ENCODE measurements at places on chromosomes 13 and 19. TPM values are rescaled to one million over a fixed set of nuclear protein-coding genes. Genes with fewer than 3 reads are reported as not detected.

DNA sequence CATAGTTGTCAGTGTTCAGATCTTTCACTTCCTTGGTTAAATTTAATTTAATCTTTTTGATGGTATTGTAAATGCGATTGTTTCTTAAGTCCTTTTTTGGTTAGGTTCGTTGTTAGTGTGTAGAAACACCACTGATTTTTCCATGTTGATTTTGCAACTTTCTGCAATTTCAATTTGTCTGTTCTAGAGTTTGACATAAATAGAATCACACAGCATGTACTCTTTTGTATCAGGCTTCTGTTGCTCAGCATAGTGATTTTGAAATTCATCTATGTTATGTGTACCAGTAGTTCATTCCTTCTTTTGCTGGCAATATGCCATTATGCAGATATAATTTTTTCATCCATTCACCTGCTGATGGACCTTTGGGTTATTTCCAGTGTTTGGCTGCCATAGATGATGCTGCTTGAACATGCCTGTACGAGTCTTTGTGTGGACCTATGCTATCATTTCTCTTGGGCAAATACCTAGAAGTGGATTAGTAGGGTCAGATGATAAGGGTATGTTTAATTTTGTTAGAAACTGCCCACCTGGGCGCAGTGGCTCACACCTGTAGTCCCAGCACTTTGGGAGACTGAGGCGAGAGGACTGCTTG, 33.1 kb downstream of the BICRA start:
- DNase-seq = no peak
- H3K27me3 ChIP-seq = no peaks in the 10 kb centered on the region
- no peak overlapping the region for H3K27ac ChIP-seq
- peaks cover 20% of the 10 kb centered on the region for H3K4me1 ChIP-seq
- peaks cover 9% of the 10 kb centered on the region for H3K36me3 ChIP-seq

DNA sequence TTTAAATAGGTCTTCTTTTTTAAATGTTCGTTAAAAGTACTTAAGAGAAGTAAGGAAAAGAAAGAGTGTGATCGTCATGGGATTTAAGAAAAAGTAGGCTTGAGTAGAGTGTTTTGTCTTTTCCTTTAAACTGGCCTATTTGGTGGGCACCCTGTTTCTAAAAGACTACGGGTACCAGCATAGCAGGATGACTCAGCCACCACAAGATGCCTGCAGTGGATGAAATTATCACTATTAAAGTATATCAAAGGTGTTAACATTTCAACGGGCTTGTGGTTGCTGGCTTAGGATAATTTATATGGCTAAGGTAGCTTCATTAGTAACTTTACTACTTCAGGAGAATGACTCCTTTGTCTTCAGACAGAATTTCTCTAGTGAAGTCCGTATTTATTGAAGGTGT, 112.6 kb downstream of the STARD13 start:
- H3K36me3 ChIP-seq = no peaks in the 10 kb centered on the region
- no peak overlapping the region for H3K4me3 ChIP-seq
- H3K4me1 ChIP-seq = no peaks in the 10 kb centered on the region
- DNase-seq = no peak
- peaks cover 11% of the 10 kb centered on the region for H3K27me3 ChIP-seq

GRCh38 chr19:10774893-10775292, 57.0 kb downstream of the DNM2 start:
- no peak overlapping the region for H3K4me3 ChIP-seq
- no peaks in the 10 kb centered on the region for H3K27me3 ChIP-seq
- H3K4me1 ChIP-seq = peaks cover 4% of the 10 kb centered on the region
- no peak for DNase-seq

DNA sequence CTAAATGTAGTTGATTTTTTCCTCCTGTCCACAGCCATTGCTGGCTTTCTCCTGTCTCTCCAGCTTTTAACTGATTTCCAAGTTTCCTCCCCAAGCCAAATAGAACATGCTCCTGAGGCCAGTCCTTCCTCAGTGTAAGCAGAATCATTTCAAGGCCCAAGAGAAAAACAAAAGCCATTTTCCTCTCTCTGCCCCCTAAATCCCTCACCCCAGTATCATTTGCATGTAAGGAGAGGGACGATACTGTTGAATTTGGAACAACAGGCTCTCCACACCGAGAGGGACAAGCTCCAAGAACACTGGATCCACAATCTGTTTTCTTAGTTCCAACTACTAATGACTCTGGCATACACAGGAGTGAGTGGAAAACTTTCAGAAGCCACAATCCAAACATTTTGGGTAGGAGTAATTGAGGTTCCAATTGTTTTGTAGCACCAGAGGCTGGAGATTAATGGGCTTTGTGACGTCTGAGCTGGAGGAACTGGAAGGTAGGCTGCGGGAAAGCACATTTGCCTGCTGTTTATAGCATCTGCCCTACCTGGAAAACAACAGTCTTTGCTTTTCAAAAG, 156.8 kb downstream of the FLT1 start:
- DNase-seq = no peak
- no peaks in the 10 kb centered on the region for H3K27me3 ChIP-seq
- no peak overlapping the region for H3K27ac ChIP-seq
- H3K4me3 ChIP-seq = no peak overlapping the region

GRCh38 chr13:98144027-98144741, 1.3 kb downstream of the FARP1 start:
- H3K4me3 ChIP-seq = peak overlapping the region; percentile 66
- no peak for DNase-seq
- peaks cover 55% of the 10 kb centered on the region for H3K27me3 ChIP-seq
- H3K4me1 ChIP-seq = peaks cover 9% of the 10 kb centered on the region
- H3K36me3 ChIP-seq = no peaks in the 10 kb centered on the region

- H3K27ac ChIP-seq = no peak overlapping the region
- H3K4me3 ChIP-seq = no peak overlapping the region
- DNase-seq = no peak
- H3K36me3 ChIP-seq = no peaks in the 10 kb centered on the region
These were observed 53.0 kb downstream of the EDNRB start for GRCh38 chr13:77865622-77866021.

- no peaks in the 10 kb centered on the region for H3K36me3 ChIP-seq
- DNase-seq = no peak
- H3K27me3 ChIP-seq = no peaks in the 10 kb centered on the region
- H3K27ac ChIP-seq = no peak overlapping the region
These were observed 193.2 kb downstream of the URI1 start for GRCh38 chr19:30135093-30135757.

- DNase-seq = peak; percentile 63
- H3K4me1 ChIP-seq = peaks cover 9% of the 10 kb centered on the region
- peaks cover 8% of the 10 kb centered on the region for H3K27me3 ChIP-seq
These were observed 4.5 kb upstream of the RAB3A start for GRCh38 chr19:18208098-18208951.

DNA sequence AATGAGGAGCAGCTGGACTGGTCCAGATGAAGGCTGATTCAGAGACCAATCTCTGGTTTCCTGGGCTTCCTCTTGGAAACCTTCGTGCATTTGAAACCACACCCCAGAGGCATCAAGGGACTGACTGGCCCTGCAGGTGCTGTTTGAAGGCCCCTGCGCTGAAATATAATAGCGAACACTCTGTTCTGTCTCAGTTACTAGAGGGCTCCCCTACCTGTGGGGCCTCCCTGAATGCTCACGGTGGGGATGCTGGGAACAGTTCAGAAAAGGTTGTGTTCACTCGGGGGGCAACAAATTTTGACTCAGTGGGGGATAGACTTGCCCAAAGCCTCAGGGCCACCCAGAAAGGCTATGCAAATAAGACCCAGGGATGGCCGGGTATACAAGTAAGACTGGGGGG, 6.4 kb downstream of the CCDC8 start:
- peaks cover 17% of the 10 kb centered on the region for H3K4me1 ChIP-seq
- H3K27ac ChIP-seq = no peak overlapping the region
- peaks cover 75% of the 10 kb centered on the region for H3K27me3 ChIP-seq
- H3K36me3 ChIP-seq = no peaks in the 10 kb centered on the region
- H3K4me3 ChIP-seq = no peak overlapping the region

DNA sequence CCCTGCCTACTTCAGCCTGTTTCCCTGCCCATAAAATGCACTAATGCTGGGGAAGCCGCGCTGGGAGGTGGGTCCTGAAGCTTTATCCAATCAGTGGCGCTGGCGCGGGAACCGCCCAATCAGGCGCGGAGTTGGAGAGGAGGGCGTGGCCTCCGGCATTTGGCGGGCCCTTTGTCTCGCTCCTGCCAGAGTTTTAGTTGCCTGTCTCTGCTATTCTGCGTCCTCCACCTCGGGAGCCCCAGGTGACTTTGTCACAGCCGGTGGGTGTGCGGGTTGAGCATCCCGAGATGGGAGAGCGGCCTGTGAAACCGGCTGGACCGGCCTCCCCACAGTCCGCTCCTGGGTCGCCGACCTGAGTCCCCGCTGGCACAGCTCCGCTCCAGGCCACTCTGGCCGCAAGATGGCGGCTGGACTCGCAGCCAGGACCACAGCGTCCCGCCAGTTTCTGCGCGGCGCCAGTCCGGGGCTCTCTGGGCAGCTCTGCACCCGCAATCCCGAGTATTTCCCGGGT, 30.7 kb upstream of the ZNF429 start:
- no peaks in the 10 kb centered on the region for H3K27me3 ChIP-seq
- peaks cover 4% of the 10 kb centered on the region for H3K4me1 ChIP-seq
- H3K36me3 ChIP-seq = peaks cover 1% of the 10 kb centered on the region
- H3K4me3 ChIP-seq = peak overlapping the region; percentile 83

GRCh38 chr13:93549326-93550005, 322.9 kb downstream of the GPC6 start:
- no peak overlapping the region for H3K27ac ChIP-seq
- no peak overlapping the region for H3K4me3 ChIP-seq
- H3K27me3 ChIP-seq = peaks cover 3% of the 10 kb centered on the region
- H3K36me3 ChIP-seq = no peaks in the 10 kb centered on the region
- no peaks in the 10 kb centered on the region for H3K4me1 ChIP-seq

DNA sequence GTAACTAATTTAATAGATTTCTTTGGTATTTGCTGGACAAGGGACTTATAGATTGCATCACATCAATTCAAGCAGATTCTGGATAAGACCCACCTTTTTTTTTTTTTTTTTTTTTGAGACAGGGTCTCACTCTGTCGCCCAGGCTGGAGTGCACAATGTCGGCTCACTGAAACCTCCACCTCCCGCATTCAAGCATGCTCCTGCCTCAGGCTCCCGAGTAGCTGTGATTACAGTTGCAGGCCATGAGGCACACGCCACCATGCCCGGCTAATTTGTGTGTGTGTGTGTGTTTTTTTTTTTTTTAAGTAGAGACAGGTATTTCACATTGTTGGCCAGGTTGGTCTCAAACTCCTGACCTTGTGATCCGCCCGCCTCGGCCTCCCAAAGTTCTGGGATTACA, 4.2 kb upstream of the PRODH2 start:
- DNase-seq = no peak
- peaks cover 3% of the 10 kb centered on the region for H3K4me1 ChIP-seq
- no peaks in the 10 kb centered on the region for H3K36me3 ChIP-seq
- H3K4me3 ChIP-seq = no peak overlapping the region

GRCh38 chr19:16076958-16077611, 790 bp downstream of the TPM4 start:
- H3K36me3 ChIP-seq = peaks cover 36% of the 10 kb centered on the region
- peak overlapping the region; percentile 98 for H3K27ac ChIP-seq
- peak; percentile 31 for DNase-seq
- H3K4me1 ChIP-seq = peaks cover 69% of the 10 kb centered on the region
- H3K27me3 ChIP-seq = no peaks in the 10 kb centered on the region
- peak overlapping the region; percentile 81 for H3K4me3 ChIP-seq

- peaks cover 19% of the 10 kb centered on the region for H3K27me3 ChIP-seq
- H3K4me3 ChIP-seq = no peak overlapping the region
- H3K36me3 ChIP-seq = no peaks in the 10 kb centered on the region
- H3K4me1 ChIP-seq = no peaks in the 10 kb centered on the region
- no peak for DNase-seq
These were observed 5.0 kb downstream of the RNF113B start for GRCh38 chr13:98171900-98172589.

GRCh38 chr13:32936716-32937115, 79.5 kb upstream of the KL start:
- H3K27ac ChIP-seq = no peak overlapping the region
- peaks cover 8% of the 10 kb centered on the region for H3K27me3 ChIP-seq
- H3K36me3 ChIP-seq = no peaks in the 10 kb centered on the region

- no peak overlapping the region for H3K27ac ChIP-seq
These were observed 1.7 kb downstream of the ARHGEF7 start for GRCh38 chr13:111116856-111117255.

ZNF441 gene
- 4.0 TPM for total RNA-seq

ONECUT3 gene
- not detected for total RNA-seq

PEAK3 gene
- total RNA-seq = not detected

ZNF296 gene
- total RNA-seq = 1.4 TPM

SPRY2 gene
- 0.26 TPM for total RNA-seq

CEACAM20 gene
- total RNA-seq = not detected

Measured in activated naive CD4-positive, alpha-beta T cell treated with anti-CD3 and anti-CD28 coated beads for 36 hours (primary cell).